ENCODE measurements at places on chromosomes 16 and 17. TPM values are rescaled to one million over a fixed set of nuclear protein-coding genes. Genes with fewer than 3 reads are reported as not detected.

Gene CHST5
- total RNA-seq, result not detected

Gene HS3ST3B1
- total RNA-seq, result 1.0 TPM

Gene MT1E
- total RNA-seq, result 0.15 TPM

Gene MT1A
- total RNA-seq, result 30.1 TPM

Gene TAC4
- not detected for total RNA-seq

Gene TBC1D3H
- not detected for total RNA-seq

Gene HEATR9
- not detected for total RNA-seq

Gene GRAPL
- 0.22 TPM for total RNA-seq

Gene FOXF1
- not detected for total RNA-seq

Gene ACAP1
- total RNA-seq, result 2.4 TPM

Gene CCDC154
- 0.18 TPM for total RNA-seq

Gene PDE6G
- 2.4 TPM for total RNA-seq

Gene FBXL16
- 15.2 TPM for total RNA-seq

Gene SPATA22
- not detected for total RNA-seq

Gene SLC47A1
- 20.1 TPM for total RNA-seq

Gene PYDC1
- total RNA-seq, result not detected

Gene FSCN2
- total RNA-seq, result 1.6 TPM

Gene CD300LG
- not detected for total RNA-seq

Gene SLC12A4
- total RNA-seq, result 33.6 TPM

Gene NPIPB9
- 1.3 TPM for total RNA-seq

Gene SKAP1
- total RNA-seq, result not detected

Gene HS3ST6
- 1.1 TPM for total RNA-seq

Gene HAS3
- 45.5 TPM for total RNA-seq

Gene MIEN1
- total RNA-seq, result 88.1 TPM

Gene RND2
- total RNA-seq, result 0.13 TPM

Gene PIPOX
- 0.14 TPM for total RNA-seq

Gene ZG16
- not detected for total RNA-seq

Gene RSPRY1
- total RNA-seq, result 37.2 TPM

Gene LPCAT2
- 5.6 TPM for total RNA-seq

Gene KLHL10
- total RNA-seq, result not detected

Gene CA4
- 0.28 TPM for total RNA-seq

Gene CACNG3
- total RNA-seq, result not detected

Gene CDH1
- 4.0 TPM for total RNA-seq

Gene NT5C3B
- total RNA-seq, result 107 TPM

Gene CTU2
- 26.1 TPM for total RNA-seq

Gene EVPL
- 17.0 TPM for total RNA-seq

Gene ZFP1
- total RNA-seq, result 8.2 TPM

Gene RBL2
- total RNA-seq, result 14.0 TPM

Gene OR4D1
- total RNA-seq, result not detected

Gene FZD2
- total RNA-seq, result 37.5 TPM

Gene CORO1A
- 2.0 TPM for total RNA-seq

Gene PRSS27
- total RNA-seq, result 2.3 TPM

Gene MYOCD
- 0.66 TPM for total RNA-seq

Gene TBC1D3I
- 0.21 TPM for total RNA-seq

Gene HOXB7
- 30.9 TPM for total RNA-seq

Gene NGFR
- 1.1 TPM for total RNA-seq

Gene DNAI2
- total RNA-seq, result not detected

Gene NLK
- total RNA-seq, result 9.1 TPM

Gene CBLN1
- total RNA-seq, result not detected

Gene TEX19
- total RNA-seq, result 0.49 TPM

Gene FBXW10B
- 2.7 TPM for total RNA-seq

Gene ZSCAN10
- not detected for total RNA-seq

Gene FUS
- 494 TPM for total RNA-seq

Data from A549 treated with AZD2906 at 1 μM for 4 hours (cell line).